ENCODE measurements at places on chromosomes 3 and 15.
A peak's percentile ranks its signal among the peaks of the same experiment; 100 is the strongest.

DNA sequence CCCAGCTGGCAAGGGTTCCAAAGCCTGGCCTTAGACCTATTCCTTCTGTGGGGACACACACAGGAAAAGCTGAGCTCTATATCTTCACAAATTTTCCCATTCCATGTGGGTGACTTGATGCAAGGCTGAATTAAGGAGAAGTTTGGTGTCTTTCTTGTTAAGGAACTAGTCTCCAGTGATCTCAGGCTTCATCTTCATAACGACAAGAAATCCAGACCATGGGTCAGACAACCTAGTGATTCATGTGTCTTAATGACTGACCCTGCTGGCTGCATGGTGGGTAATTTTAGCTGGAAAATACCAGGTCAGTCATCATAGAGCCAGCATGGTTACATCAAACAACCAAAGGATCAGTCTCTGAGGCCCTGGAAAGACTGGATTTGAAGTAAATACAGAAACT lies 112.7 kb upstream of the SLC4A7 start:
- peak; percentile 52 for DNase-seq

GRCh38 chr3:93910097-93910496 lies 63.6 kb downstream of the PROS1 start:
- no peak for DNase-seq

DNA sequence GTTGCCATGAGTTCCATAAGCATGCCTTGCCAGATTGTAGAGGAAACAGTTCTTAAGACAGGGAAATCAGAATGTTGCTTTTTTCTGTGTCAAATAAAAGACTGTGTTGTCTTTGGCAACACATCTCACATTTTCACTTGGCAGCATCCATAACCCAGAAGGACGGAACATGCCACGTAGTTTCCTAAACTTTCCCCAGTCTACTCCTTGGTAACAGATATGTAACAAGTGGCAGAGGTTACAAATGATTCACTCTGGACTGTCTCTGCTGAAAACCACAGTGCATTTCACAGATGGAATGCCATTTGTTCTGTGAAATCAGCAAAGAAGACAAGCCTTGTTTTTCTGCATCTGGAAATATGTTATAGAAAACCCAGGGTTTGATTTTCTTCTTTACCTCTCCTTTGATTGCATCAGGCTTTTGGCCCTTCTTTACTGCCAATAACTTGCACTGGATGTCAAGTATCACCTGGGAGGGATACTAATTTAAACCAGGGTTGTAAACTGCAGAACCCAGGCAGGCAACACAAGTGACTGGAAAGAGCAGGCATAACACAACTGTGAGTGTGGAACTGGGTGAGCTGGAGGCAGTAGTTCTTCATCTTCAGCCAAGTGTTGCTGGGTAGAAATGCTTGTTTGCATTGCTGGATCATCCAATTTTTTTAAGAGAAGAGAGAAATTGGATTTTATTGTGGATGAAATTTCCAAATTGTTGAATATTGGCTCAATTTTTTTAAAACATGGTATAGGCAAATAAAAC lies 124.4 kb upstream of the FOXB1 start:
- DNase-seq = peak; percentile 52

DNA sequence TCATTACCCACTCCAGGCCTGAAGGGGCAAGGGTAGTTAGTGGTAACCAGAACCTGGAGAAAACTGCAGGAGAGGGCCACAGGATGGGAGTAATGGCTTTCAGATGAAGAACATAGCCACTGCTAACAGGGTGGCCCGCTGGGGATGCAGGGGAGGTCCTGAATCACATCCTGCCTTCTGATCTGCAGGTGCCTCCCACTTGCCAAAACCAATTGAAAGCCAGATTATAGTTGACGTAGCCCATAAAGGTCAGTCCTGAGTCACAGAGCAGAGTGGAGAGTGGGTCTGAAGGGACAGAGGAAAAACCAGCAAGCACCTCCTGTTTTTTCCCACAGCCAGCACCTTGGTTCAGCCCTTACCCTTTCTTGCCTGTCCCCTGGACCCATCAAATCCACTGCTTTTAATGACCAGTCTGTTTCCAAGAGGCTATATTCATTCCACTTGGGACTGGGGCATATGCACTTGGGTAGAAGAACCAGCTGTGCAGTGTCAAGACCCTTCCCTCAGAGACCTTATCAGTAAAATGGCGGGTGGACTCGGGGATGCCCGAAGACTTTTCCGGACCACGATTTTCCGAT lies 646 bp upstream of the SLC35G2 start:
- DNase-seq = peak; percentile 66

DNA sequence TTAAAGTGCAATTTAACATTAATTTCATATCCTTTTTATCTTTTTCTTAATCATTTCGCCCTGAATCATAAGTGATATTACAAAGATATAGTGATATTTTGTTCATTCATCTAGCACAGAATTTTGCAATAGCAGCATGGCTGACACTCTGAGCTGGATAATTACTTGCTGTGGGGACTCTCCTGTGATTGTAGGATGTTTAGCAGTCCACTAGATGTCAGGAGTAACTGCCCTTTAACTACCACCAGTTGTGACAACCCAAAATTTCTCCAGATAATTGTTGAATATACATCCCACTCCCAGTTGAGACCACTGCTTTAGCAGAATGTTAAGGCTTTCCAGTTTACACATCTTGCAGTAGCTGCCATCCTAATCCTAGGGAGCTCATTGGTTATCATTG lies 196.8 kb upstream of the MBNL1 start:
- DNase-seq = peak; percentile 64

GRCh38 chr15:70810916-70811578 lies 42.9 kb downstream of the LARP6 start:
- DNase-seq = no peak

- no peak for DNase-seq
Measured at GRCh38 chr15:42727750-42728381, 9.1 kb downstream of the CDAN1 start.

- DNase-seq = no peak
Measured at GRCh38 chr15:58095415-58095814, 29.9 kb upstream of the ALDH1A2 start.

All from AG08395 (cell line).